ENCODE measurements at places on chromosomes 2 and 18.

- no peak for DNase-seq
Measured at GRCh38 chr2:523698-524270, 153.4 kb downstream of the TMEM18 start.

- DNase-seq, result no peak
Measured at GRCh38 chr2:3212984-3213383, 164.6 kb downstream of the EIPR1 start.

DNA sequence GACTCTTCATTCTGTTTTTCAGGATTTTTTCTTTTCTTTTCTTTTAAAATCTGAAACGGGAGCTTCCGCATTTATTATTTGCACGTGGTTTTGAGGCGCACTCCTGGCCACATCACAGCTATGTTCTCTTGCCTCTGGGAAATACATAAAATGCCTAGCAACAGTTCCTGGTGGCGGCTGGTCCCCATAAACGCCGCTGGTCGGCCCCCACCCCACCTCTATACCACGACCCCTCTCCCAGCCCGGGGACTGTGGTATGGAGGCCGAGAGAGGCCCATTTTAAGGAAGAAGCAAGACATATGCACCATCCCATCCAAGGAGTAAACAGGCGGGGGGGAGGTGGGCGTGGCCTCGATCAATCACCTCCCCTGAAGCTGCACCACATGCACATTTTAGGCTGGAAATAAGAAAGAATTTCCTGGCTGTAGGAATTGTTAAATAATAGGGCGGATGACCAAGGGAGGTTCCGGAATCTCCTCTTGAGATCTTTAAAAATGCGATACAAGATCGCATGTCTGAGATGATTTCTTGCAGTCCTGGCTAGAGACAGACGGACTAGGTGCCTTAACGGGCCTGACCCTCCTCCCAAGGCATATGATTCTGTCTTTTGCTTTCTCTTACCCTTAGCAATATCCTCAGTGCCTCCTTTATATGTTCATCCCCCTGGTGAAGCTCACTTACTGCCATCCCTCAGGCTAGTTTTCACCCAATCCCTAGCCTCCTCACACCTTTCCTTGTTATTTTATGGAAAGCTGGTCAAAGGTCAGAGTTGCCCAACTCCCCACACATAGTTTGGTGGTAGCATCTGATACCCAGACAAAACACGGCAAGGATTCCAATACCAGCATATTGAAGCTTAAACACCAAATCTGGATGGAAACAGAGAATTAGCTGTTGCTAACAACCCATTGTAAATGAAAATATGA, 82.4 kb downstream of the BCL2 start:
- DNase-seq, result no peak

DNA sequence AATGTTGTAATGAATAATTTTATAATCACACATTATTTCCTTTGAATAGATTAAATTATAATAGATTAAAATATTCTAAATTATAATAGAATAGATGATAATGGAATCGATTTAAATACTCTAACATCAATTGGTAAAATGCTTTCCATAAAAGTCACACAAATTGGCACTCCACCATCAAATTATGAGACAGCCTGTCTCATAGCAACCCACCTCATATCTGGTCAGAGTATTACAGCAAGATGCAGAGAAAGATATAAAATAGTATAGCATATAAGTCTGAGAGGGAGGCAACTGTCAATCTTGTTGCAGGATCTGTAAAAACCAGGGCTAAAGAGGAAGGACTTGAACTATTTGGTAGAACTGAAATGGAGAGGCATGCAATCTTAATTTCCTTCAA, 98.4 kb upstream of the NCKAP5 start:
- DNase-seq, result no peak

GRCh38 chr2:219560037-219560892, 11.1 kb downstream of the OBSL1 start:
- no peak for DNase-seq

- no peak for DNase-seq
Measured at GRCh38 chr2:234438305-234438977, 58.4 kb downstream of the ARL4C start.

GRCh38 chr2:159968279-159968900, 94.0 kb downstream of the PLA2R1 start:
- no peak for DNase-seq

- DNase-seq, result no peak
Measured at GRCh38 chr2:184646593-184646992, 48.3 kb downstream of the ZNF804A start.

Data from GM04504 (cell line).